ENCODE measurements at places on chromosomes 5 and 9.
A peak's percentile ranks its signal among the peaks of the same experiment; 100 is the strongest.

DNA sequence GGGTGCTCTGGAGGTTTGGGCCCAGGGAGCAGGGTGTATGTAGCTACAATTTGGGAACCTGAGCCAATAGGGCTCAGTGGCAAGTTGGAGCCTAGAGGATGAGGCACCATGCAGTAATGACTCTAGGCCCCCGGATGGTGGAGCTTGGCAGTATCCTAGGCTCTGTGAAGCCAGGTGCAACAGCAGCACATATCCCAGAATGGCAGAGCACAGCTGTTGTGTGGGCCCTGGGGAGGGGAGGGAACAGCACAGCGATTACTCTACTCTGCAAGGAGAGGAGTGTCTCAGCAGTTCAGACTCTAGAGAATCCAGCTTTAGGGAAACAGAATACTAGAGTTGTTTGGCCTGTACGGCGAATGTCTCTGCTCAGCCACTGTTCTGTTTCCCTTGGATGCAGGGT lies 56.1 kb downstream of the LRRTM2 start:
- no peak for DNase-seq

GRCh38 chr9:102209176-102209575 lies 470.7 kb upstream of the GRIN3A start:
- DNase-seq = no peak

DNA sequence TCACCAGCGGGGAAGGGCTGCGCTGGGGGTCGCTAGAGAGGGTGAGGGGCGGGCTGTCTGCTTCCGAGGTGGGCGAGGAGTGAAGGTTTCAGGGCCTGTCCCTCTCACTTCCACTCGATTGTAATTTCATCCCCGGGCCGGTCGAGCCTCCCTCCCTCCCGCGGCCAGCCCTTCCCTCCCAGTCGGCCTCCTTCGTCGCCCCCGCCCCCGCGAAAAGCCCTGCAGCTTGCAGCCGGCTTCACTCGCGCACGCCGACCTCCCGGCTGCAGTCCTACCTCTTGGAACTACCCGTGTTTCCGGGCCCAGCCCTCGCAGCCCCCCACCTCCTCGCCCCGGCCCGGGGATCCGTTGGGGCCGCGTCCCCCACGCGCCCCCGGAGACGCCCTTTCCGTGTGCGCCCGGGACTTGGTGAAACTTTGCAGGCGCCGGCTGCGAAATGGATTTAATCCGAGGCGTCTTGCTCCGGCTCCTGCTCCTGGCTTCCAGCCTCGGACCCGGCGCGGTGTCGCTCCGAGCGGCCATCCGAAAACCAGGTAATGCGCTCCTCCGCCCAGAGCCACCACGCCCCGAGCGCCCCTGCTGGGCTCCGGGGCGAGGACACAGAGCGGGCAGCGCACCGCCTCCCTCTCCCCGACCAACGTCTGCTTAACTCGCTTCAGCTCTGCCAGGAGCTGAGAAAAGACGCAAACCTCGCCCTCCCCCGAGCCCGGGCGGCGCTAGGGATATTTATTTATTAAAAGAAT lies at the start of gene EGFLAM:
EGFLAM (plus strand) TSS at position 241 of the 743 bp plus-strand sequence; CDS start at position 437, 196 bp downstream.
- peak; percentile 40 for DNase-seq

DNA sequence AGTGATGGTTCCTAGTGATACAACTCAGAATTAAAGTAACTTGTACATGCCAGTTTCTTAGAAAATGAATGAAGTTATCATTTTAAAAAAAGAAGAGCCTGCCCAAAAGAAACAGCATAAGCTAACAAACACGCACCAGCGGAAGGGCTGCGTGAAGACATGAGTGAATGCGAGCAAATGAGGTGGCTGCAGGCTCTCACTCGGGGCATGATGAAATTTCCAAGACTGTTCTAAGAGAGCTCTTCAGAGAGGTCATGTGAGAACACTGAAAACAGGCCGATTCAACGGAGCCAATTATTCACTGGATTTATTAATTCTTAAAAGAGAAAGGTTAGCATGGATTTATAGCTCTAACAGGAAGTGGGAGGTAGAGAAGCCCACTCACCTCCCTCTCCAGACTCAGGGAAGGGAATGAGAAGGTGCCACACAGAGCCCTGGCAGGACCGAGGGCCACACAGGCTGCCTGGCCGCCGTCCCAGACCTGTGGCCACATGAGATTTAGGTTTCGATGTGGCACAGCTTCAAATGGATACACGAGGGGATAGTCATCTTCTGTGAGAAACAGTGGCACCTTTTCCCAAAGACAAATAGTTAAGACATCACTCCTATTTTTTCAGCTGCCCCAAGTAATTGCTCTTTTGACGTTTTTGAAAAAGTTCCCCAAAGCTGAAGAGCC lies 55.5 kb downstream of the HABP4 start:
- DNase-seq = no peak

GRCh38 chr5:2093859-2094615 lies 211.3 kb upstream of the IRX4 start:
- no peak for DNase-seq

- no peak for DNase-seq
Observed at GRCh38 chr9:81535542-81536241, 153.7 kb downstream of the TLE1 start.

Data from neural crest cell (in vitro differentiated cells).